ENCODE measurements at places on chromosomes 2 and 18.

DNA sequence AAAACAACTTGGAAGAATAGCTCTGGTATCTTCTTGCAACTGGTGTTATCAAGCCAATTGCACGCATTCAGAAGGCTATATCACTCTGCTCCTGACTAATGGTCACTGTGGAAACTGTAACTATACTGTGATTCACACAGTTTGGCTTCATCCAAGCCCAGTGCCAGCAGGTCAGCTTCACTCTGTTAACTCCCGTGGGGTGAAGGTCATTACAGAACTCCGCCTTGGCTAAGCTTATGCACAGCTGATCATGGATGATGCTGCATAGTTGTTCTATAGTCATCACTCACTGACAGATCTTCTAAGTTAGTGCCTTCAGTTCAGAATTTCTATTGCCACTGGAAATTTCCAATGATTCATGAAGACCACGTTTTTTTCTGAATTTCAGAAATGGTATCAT lies 497.2 kb upstream of the NETO1 start:
- DNase-seq: no peak

DNA sequence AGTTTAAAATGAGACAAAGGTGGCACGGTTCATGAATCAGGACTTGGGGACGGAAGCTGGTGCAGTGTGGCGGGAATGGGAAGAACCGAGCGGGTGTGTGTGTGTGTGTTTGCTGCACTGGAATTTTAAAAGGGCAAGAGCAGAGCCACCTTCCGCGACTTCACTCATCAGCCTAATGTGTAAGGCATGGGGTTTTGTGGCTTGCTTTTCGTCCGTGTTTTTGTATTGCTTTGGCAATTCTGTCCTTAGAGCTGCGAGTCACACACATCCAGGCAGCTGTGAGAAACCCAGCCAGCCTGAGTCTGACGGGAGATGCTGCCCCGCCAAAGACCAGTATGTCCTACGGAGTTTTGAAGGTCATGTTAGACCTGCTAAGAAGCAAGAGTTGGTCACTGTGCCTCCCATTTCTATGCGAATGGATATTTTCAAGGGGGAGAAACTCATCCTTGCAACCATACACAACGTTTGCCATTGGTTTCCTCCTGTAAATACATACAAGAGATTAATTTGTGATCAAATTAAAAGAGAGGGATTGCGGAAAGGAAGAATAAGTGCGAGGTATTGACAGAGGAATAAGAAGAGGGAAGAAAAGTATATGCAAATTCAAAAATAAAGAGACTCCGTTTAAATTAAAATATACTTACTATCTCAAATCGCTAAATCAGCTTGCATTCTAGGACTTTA lies 665 bp upstream of the CACNB4 start:
- DNase-seq: no peak

DNA sequence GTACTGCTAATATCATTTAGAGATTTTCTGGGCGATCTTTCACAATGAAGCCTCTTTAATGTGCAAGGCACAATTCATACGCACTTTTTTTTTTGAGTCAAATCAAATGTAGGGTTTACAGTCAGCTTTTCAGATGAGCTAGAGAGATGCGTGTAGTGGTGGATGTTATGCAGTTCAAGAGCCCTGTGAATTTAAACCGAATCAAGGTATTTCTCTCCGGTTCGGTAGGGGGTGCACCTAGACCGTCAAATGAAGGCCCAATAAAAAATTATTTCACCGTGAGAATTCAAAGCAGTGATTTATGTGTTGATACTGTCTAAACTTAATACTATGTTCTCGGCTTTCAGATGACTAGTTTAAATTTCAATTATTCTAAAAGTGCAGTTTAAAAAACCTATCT lies 1.1 kb downstream of the PTH2R start:
- DNase-seq: no peak

GRCh38 chr2:45289997-45290709 lies 280.9 kb upstream of the SIX2 start:
- no peak for DNase-seq

DNA sequence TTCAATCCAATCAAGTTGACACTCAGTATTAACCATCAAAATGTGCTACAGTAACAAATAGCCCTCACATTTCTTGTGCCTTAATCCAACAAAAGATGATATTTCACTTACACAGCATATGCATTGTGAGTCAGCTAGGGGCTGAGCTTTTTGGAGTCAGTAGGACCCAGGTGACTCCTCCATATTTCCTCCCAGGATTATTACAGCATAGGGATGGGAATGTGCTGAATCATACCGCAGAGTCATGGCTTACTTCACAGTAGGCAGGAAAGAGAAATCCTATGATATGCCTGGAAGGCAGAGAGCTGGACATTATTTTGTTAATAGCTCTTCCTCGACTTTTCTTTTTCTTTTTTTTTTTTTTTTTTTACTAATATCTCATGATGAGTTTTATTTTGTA lies 153.3 kb downstream of the TMEM182 start:
- no peak for DNase-seq

DNA sequence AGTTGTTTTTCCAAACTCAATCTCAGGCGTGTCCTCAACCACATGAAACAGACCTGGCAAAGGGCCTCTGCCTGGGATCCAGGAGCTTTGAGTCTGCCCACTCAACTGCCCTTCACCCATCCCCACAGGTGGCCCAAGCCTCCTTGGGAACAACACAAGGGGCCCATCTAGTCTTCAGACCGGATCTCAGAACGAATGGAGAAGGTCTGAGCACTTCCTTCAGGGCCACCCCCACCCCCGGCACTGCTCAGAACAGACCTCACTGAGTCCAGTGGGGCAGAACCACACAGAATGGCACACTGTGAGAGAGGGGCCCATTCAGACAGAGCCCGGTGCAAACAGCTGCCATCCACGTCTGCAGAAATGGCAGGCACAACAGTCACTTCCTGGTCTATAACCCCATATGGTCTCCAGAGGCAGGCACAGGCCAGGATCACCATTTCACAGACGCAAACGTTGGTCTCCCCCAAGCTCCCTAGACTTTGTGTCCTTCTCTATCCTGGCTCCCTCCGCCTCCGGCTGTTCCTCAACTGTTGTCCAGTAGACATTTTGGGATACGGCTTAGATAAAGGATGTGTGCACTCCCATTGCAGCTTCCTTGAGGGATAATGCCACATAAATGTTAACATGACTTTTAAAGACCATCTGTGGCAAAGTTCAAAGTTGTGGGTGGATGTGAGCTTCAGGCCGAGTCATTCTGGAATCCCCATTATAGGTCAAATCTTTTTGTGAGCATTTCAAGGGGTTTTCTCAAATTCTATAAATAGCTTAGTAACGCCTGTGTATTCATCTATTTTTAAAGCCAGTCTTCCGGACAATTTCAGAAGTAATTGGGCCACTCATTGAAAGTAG lies 149.7 kb downstream of the SMAD7 start:
- DNase-seq: no peak

- no peak for DNase-seq
Measured at GRCh38 chr2:120077896-120078295, 65.0 kb downstream of the EPB41L5 start.
